Skeletal muscle cell (primary cell): ENCODE measurements at places on chromosomes 6 and 20.

GRCh38 chr6:129731428-129731827, 21.5 kb upstream of the ARHGAP18 start:
- no peak for DNase-seq

DNA sequence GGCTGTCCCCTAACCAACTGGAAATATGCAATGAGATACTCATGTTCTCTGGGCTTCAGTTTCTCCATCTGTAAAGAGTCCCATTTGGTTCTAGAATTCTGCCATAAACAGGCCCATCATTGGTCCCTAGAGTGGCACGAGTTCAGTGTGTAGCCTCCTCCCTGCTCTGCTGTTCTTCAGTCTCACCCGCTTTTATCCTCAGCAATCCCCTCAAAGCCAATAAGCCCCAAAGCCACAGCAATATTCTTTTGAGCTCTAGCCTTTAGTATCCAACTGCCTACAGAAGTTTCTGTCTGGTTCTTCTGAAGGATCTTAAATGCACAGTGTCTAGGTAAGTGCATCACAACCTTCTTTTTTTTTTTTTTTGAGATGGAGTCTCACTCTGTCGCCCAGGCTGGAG, 9.8 kb upstream of the MRPS18A start:
- DNase-seq = no peak

DNA sequence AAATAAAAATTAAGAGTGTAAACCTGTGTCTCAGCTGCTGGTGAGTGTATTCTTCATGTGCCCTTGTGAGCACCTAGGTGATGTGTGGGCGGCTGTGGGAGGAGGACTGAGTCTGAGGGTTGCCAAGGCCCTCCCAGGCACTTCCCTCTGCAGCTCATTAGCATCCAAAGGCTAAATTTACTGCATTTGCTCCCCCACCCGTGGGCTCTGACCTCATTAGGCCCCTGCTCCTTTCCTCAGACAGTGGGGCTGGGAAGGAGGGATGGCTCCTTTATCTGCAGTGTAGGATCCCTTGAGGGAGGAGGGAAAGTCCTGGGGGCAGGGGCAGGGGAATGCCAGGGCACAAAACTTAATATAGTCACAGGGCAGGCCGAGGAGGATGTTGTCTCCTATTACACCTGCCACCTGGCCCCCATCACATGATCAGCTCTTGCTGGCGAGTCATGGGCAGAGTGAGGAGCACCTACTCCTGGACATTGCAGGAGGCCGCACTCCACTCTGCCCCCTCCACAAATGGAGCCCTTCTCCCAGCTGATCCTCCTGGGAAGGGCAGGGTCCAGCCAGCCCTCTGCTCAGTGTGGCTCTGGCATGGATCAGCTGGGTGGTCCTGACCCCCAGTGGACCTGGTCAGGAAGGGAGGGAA, 133.2 kb downstream of the MRPL14 start:
- no peak for DNase-seq

GRCh38 chr6:119170447-119171087, 92.1 kb upstream of the FAM184A start:
- DNase-seq = no peak

DNA sequence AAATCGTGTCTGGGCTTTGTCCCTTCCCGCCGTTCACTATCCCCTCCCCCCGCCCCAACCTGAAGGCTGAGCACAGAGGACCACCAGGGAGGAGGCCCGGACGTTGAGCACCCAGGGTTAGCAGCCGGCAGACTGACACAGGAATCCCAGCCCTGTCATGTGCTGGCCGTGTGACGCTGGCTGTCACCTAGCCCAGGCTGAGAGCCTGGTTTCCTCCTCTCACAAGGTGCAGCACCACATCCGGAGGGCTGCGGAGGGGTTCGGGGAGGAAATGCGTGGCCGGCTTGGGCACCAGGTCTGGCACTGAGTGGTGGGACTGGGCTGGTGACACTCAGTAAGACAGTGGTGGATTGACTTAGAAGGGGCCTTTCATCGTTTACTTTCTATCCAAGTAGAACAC, 4.6 kb upstream of the LSM14B start:
- no peak for DNase-seq

DNA sequence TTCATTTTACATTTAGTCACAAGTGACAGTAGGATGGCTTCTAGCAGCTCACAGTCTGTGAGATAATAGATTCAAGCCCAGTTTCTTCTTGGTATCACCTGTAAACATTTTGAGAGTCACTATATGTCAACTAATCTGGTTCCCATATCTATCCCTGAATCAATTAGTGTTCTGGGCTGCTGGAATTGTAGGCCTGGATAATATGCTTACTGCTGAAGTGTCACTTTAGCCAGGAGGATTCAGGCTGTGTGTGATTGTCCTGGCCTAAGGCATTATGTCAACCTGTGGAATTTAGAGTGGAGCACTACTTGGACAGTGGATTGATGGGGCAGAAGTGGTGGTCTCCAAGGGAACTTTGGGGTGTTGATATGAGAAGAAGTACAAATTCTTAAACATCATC, 1071.8 kb upstream of the CITED2 start:
- no peak for DNase-seq

DNA sequence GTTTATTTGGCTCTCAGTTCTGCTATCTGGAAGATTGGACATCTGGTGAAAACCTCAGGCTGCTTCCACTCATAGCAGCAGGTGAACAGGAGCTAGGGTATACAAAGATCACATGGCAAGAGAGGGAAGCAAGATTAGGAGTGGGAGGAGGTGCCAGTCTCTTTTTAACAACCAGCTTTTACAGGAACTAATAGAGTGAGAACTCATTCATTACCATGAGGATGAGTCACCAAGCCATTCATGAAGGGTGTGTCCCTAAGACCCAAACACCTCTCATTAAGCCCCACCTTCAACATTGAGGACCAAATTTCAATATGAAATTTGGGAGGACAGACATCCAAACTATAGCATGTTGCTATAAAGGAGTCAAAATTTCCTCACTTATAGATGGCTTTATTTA, 85.4 kb upstream of the HCRTR2 start:
- no peak for DNase-seq

- DNase-seq = no peak
Measured at GRCh38 chr6:115882174-115882573, 178.5 kb downstream of the FRK start.

DNA sequence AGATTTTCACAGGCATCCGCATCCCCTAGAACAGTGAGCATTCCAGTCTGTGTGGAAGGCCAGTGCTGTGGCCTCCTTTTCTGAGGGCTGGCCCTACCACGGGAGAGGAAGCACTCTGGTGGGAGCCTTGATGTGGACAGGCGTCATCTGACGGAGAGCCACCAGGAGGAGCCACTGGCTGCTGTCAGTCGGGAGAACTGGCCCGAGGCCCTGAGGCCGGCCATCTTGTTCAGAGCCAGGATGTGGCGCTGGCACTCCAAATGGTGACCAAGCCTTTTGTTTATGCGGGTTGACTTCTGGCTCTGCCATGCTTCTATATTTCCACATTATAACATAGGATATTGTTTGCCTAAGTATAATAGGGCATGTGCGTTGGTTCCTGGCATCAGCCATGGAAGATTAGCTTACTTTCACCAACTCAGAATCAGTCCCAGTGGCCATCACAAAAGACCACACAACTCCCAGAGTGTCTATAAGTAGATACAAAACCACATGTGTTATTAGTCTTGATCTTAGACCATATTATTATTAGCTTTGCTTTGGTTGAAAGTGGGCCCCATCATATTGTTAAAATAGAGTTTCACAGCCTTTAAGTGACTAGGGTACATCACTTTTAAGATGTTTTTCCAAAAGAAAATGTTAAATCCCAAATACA, 273.9 kb upstream of the TAB2 start:
- DNase-seq = no peak

GRCh38 chr6:139145661-139146060, 10.8 kb downstream of the HECA start:
- no peak for DNase-seq

DNA sequence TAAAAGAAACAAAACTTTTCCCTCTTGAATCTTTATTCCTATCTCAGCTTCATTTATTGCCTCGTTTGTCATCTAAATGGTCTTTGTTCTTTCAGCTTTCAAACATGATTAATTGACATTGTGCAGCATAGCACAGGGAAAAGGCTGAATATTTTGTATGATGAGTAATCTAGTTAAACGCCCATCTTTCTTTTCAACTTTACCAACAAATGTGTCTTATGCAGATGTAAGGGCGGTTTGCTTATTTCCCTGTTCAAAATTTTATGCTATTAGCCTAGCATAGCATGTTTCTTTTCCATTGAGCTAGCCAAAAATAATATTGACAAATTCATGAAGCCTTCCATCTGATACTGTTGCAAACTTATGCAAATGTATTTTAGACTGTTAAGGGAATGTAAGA, 176.4 kb upstream of the AKAP12 start:
- no peak for DNase-seq

DNA sequence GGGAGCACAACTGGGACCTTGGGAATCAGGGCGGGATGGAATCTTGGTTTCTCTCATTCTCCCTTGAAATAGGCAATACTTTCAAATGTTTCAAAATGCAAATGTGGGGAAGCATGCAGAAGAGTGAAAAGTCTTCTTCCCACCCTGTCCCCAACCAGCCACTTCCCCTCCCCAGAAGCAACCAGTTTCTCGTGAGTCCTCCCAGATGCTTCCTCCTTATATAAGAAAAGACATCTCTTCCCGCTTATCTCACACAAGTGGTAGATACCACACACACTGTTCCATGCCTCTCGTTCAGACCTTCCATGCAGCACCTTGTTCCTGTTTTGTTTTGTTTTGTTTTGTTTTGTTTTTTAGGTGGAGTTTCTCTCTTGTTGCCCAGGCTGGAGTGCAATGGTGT, 25.1 kb downstream of the HCK start:
- DNase-seq = no peak

DNA sequence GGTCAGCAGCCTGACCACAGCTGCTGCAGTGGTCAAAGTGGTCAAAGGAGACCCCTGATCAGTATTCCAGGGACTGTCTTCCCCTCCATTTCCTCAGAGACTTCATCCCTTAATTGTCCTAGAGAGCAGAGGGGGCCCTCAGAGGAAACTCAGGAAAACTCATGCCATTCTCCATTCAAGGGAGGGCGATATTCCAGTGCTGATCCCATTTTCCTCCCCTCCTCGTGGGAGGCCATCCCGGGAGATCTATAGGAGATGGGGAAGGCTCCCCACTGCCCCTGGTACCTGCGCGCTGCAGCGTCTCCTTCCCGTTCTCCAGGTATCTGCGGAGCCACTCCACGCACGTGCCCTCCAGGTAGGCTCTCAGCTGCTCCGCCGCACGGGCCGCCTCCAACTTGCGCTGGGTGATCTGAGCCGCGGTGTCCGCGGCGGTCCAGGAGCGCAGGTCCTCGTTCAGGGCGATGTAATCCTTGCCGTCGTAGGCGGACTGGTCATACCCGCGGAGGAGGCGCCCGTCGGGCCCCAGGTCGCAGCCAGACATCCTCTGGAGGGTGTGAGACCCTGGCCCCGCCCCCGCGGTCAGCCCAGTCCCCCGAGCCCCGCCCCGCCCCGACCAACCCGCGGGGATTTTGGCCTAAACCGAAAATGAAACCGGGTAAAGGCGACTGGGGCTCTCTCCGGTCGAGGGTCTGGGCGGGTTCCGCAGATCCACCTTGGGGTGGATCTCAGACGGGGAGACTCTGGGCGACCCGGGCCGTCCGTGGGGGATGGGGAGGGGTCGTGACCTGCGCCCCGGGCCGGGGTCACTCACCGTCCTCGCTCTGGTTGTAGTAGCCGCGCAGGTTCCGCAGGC, 878 bp downstream of the HLA-C start:
- DNase-seq = no peak

GRCh38 chr20:3248167-3248992, 9.4 kb upstream of the SLC4A11 start:
- DNase-seq = no peak

GRCh38 chr20:3910853-3911252, 21.7 kb downstream of the PANK2 start:
- no peak for DNase-seq

DNA sequence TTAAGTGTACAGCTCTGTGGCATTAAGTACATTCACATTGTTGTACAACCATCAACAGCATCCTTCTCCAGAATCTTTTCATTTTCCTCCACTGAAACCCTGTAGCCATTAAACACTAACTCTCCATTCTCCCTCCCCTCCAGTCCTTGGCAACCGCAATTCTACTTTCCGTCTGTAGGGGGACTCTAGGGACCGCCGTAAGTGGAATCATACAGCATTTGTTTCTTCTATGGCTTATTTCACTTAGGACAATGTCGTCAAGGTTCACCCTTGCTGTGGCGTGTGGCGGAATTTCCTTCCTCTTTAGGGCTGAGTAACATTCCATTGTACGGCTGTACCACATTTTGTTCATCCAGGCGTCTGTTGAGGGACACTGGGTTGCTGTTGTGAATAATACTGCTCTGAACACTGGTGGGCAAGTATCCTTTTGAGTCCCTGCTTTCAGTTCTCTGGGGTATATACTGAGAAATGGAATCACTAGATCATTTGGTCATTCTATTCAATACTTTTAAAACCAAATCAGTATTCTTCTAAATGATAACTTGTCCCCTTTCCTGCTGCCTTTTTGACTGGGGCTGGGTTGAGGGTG, 50.7 kb downstream of the PPP1R3G start:
- DNase-seq = no peak

DNA sequence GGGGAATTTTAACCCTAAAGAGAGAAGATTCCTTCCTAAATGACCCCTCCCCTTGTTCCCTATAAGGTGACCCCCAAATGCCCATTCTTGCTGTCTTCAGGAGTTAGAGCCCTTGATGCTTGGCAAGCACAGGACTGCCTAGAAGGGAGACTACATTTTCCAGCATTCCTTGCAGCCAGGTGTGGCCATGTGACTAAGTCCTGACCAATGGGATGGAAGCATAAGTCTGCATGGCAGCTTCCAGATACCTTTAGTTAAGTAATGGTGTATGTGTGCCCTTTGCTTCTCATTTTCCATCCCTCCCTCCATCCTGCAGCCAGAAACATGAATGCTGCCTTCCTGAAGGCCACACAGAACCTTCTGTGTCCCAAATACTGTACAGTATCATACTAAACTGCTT, 5.5 kb downstream of the BFSP1 start:
- no peak for DNase-seq

- no peak for DNase-seq
Measured at GRCh38 chr6:106444777-106445507, 84.4 kb downstream of the CRYBG1 start.

DNA sequence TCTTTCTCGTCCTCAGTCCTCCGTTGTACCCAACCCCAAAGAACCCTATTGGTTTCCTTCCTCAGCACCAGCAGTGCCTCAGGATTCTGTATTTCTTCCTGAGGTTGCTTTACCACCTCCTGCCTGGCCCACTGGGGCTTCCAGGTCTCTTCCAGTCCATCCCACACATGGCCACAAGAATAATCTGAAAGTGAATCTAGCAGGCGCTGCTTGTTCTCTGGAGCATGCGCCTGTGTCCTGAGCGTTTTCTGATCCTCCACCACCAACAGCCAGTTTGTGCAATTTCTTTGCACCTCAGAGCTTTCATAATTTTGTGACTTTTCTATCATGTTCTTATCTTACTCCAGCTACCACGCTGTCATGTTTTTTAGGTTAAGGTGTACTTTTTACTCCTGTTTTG, 11.6 kb upstream of the HSP90AB1 start:
- no peak for DNase-seq

- no peak for DNase-seq
Measured at GRCh38 chr6:116402108-116402937, 31.6 kb downstream of the DSE start.

GRCh38 chr6:47247227-47247797, 62.4 kb downstream of the TNFRSF21 start:
- no peak for DNase-seq
